CD4-positive, alpha-beta T cell treated with Interleukin-1 beta for 1 hour (primary cell): ENCODE measurements at places on chromosomes 5 and 9.

GRCh38 chr9:128729766-128730517, 6.0 kb upstream of the ZDHHC12 start:
- DNase-seq = no peak

DNA sequence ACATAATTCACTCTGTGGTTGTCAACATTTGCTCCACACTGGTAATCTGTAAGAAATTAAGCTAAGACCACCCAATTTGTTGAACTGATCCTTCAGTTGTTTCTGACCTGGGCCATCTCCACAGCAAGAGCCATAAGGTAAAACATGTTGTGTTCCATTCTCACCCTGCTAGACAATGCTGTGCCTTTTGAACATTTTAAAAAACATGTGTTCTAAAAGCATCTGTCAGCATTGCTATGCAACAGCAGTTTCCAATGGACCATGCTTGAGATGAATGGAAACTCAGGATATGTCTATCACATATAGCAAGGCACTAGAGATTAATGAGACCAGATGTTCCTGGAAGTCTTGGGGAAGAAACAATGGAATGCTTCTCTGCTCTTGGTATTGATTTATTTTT, 455.1 kb upstream of the RGMB start:
- DNase-seq = no peak

- DNase-seq = no peak
Measured at GRCh38 chr5:174083056-174083827, 37.7 kb downstream of the NSG2 start.

DNA sequence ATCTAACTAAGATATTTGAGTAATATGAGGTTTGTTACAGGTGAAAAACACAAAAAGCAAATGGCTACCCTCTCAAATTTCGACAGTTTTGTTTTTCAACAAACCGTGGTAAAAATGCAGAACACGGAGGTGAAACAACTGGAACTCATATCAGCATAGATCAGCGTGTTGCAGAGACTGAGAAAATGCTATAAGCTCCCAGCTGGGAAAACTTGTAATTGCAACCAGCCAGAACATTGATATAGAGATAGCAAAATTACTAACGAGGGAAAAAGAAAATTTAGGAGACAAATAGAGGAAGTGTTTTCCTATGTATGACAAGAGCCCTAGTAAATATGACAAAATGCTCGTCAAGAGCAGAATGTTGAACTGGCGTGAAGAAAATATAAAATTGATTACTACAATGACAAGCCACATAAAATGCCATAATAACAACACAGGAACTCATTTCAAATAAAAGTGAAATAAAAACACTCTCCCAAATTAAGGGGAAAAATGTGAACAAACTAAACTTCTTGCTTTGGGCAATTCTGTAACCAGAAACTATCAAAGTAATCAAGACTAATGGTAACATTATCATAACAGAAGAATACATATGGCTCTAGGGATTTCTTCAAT, 1989.8 kb downstream of the EFNA5 start:
- DNase-seq = no peak

- no peak for DNase-seq
Measured at GRCh38 chr5:80988419-80988935, 28.3 kb downstream of the RASGRF2 start.

- DNase-seq = no peak
Measured at GRCh38 chr9:98226957-98227356, 28.5 kb downstream of the TBC1D2 start.

DNA sequence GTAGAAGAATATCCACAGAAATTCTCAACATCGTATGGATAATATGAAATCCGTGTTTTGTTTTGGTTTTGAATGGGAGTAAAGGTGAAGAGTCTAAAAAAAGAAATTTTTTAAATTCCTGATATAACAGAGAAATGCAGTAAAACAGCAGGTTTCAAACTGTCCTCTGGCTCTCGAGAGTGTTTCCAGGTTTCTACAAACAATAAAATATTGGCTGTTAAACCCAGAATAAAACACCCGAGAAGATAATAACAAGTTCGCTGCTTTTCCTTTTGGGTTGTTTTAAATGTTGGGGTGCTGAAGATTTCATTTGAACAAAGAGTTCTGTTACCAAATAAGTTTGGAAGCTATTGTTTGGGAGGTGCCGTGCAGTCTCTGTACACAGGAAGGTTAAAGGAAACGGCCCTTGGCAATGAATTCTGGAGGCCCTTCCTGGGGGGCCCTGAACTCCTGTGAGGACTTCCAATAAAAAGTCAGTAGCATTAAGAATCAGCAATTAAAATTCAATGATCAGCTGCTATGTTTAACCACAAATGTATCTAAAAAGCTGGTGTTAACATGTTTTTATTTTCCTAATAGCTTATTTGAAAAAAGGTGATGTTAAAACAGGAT, 215.8 kb downstream of the TSSK1B start:
- DNase-seq = no peak

DNA sequence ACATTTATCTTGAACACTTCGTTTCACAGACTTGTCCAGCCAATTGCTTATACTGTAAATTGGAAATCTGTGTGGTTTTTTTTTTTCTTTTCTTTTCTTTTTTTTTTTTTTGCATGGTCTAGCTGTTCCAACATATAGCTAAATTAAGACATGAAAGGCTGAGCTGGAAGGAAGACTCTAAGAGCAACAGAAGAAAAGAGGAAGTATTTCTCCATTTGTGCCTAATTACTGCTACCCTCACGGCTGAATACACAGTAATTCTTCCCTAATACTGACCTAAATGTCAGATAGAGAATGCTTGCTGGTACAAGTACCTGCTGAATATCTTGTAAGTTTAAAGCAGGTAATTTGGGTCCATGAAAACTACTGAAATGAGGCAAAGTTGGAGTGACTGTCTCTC, 11.0 kb upstream of the HAPLN1 start:
- DNase-seq = no peak
